Hematopoietic multipotent progenitor cell treated with erythropoietin and hydrocortisone succinate and interleukin-3 and kit ligand, for 6 days (in vitro differentiated cells): ENCODE measurements at places on chromosomes 13 and 19.

GRCh38 chr19:16383584-16384161 is 59.0 kb downstream of the KLF2 start:
- no peak for DNase-seq

GRCh38 chr13:73610799-73611592 is 523.2 kb downstream of the KLF12 start:
- peak; percentile 8 for DNase-seq

DNA sequence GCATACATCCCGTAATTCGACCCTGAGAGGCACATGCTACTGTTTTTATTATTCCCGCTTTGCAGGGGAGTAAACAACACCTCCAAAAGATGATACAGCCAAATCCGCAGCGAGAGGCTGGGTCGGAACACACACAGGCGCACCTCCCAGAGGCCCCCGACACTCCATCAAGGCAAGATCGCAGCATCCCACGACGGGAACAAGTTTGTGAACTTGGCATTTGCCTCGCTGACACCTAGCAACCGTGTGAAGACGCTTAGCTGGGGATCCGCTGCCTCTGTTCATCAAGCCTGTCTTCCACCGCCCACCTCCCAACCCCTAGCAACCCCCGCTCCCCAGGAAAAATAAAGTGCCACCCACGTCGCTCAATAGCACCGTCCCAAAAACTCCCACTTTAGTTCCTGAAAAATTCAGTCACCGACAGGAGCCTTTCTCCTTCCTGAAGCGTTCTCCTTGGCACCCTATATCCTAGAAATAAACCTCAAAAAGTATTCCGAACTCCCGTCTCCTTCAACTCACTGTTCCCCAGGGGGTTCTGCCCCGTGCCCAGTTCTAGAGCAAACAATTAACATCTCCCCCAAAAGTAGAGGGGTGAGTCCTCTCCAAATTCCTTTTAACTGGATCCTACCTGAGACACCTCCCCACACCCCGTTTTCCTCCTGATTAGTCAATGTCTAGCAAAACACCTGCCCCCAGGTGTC is 1.7 kb downstream of the GNG7 start:
- no peak for DNase-seq

DNA sequence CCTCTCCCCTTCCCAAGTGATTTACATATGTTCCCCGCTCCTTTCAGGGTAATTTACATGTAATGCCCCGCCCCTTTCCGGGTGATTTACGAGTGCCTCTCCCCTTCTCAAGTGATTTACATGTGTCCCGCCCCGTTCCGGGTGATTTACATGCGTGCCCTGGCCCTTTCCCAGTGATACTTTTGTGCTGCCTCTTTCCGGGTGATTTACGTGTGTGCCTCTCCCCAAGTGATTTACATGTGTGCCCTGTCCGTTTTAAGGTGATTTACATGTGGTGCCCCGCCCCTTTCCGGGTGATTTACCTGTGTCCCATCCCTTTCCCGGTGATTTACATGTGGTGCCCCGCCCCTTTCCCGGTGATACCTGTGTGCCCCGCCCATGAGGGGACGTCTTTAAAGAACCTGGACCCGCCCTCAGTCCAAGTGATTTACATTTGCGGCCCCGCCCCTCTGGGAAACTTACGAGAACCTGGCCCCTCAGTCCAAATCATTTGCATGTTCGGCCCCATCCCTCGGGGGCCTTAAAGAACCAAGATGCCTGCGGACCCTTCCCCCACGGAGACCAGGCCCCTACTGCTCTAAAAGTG is 559 bp upstream of the LENG9 start:
- peak; percentile 96 for DNase-seq

GRCh38 chr13:52459668-52460067 is 4.4 kb downstream of the CKAP2 start:
- no peak for DNase-seq

DNA sequence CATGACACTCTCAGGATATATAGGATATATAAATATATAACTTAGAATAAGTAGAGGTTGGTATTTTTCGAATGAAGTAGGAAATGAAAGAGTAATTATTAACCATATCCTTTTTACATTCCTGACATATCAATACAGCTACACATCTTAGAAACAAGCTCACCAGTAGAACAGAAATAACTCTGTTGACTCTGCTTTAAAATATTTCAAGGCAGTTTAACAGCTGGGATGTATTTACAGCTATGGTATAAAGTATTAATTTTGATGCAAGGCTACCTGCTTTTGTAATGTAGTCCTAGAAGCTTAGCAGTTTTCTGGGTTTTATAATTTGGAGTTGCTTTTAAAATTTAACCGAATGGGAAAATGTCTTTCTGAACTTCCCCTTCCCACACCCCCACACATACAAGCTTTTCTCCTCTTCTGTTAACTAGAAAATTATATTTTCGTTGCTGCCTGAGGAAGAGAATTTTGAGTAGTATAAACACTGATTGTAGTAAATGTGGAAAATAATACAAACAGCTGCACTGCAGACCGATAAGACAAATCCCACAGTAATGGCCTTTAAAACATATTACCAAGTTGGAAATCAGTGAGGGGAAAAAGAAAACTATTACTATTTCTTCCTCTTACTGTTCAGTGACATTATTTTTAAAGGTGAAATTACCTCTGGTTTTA is 147.7 kb downstream of the GGACT start:
- no peak for DNase-seq
